Retina (tissue), 1 donor: ENCODE measurements at places on chromosomes 13 and 19.
A peak's percentile ranks its signal among the peaks of the same experiment; 100 is the strongest.

GRCh38 chr19:3142781-3143337, 7.0 kb downstream of the GNA15 start:
- no peak for DNase-seq

GRCh38 chr13:30464496-30465342, 1.0 kb downstream of the HMGB1 start:
- DNase-seq: peak; percentile 84

- peak; percentile 50 for DNase-seq
Observed at GRCh38 chr13:91133941-91134802, 213.3 kb upstream of the MIR17HG start.

- DNase-seq: peak; percentile 13
Observed at GRCh38 chr19:41753159-41753558, 2.2 kb upstream of the CEACAM6 start.
